Activated effector memory CD4-positive, alpha-beta T cell treated with anti-CD3 and anti-CD28 coated beads, Interleukin-2, amount 50 U/mL, for 16 hours (primary cell): ENCODE measurements at places on chromosomes 3 and 15.
A peak's percentile ranks its signal among the peaks of the same experiment; 100 is the strongest.

GRCh38 chr3:135057996-135058395, 262.9 kb downstream of the EPHB1 start:
- no peak for DNase-seq

GRCh38 chr3:45642731-45643152, 46.5 kb upstream of the SACM1L start:
- no peak for DNase-seq

DNA sequence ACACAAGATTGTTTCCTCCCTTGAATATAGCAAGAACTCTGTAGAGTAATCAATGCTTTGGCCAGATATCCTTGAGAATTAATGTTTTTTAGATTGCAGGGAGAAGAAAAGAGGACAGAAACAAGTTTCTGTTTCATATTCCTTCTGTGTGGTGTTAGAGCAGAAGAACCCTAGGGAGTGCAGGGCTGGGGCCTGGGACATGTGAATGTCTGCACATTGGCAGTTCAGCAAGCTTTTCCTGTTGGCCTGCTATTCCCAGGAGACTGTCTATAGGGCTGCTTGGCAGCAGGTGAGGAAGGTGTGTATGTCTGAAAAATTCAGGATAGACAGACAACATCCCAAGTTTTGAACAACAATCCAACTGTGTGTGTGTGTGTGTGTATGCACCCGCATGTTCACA, 13.6 kb upstream of the CNBP start:
- DNase-seq, result no peak

- DNase-seq, result no peak
These were observed 114.5 kb downstream of the CD47 start for GRCh38 chr3:107976202-107976800.

- peak; percentile 75 for DNase-seq
These were observed 564.0 kb upstream of the TGFBR2 start for GRCh38 chr3:30042274-30042859.

DNA sequence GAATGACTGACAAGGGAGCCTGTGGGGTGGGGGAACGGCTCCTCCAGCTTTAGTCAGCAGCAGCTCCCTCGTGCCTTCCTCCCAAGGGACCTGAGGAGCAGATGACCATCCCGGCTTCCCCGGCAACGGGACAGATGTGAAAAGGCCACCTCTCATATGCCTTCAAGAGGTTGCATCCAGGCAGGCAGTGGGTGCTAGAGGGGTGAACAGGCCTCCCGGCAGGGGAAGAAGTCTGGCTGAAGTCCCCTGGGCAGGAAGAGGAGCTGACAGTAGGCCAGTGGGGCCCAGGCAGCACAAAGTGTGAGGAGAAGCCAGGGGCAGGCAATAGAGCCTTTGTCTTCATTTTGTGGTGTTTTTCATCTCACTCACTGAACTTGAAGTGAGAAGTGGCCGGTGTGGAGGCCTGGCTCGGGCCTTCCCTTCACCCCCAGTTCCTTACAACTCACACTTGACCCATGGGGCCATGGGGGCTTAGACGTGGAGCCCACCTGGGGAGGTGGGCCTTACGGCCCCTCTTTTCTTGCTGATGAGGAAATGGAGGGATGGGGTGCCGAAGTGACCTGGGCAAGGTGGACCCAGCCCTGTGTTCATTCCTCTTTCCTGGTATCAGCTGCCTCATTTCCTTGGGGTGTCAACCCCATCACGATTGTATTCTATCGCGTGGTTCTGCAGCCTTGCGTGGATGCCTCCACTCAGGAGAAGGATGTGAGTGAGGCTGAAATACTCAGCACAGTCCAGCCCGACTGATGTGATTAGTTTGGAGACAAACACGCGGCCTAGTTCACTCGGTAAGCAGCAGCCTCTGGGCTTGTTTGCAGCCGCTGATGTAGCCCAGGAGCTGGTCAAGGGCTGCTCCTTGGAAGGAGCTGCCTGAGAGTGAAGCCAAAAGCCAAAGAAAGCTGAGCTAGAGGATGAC, 115.5 kb upstream of the ALDH1A3 start:
- peak; percentile 42 for DNase-seq
